Glomerular endothelial cell (primary cell): ENCODE measurements at places on chromosomes 12 and 14.

DNA sequence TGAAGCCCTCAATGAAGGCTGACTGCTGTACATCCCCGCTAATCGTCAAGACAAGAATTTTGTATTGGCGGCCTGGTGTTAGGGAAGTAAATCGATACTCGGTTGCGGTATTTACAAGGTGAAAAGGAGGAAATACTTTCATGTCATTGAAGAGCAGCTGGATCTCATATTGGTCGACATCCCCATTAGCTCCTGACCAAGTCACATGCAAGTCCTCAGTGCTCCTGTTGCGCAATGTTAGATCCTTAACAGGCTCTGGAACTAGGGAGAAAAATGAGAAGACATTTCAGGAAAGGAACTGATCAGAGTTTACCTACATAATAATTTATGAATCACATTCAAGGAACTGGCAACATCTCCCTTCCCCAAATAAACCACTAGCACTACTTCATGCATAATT, 66.2 kb downstream of the PTPRB start:
- no peak for DNase-seq

DNA sequence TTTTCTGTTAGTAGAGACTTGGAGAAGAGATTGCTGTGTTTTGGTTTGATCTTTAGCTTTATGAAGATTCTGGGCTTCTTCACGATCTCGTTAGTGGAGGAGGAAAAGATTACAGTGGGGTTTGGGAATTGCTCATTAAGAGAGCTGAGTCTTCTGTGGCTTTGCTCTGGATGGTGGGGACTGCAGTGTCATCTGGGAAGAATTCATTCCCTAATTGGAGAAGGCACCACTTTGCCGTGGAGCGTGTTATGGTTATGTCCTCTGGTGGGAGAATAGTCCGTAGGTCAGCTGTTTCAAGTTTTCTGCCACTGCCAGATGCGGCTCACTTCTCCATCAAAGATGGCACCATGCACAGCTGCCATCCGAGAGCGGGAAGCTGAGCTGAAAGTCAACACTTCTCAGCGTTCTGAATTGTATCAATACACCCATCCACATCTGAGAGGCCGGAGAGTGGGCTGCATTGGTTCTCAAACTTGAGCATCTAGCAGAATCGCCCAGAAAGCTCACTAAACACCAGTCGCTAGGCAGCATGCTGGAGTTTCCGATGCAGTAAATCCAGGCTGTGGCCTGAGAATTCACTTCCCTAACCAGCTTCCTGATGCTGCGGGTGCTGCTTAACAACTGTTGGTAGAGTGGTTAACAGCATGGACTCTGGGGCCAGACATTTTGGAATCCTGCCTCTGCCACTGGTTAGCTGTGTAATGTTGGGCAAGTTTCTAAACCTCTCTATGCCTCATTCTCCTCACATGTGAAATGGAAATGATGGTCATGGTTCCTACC, 117.8 kb downstream of the PLXNC1 start:
- no peak for DNase-seq

GRCh38 chr12:109033239-109034196, 12.7 kb upstream of the SVOP start:
- DNase-seq: no peak

- DNase-seq: no peak
These were observed 442.6 kb downstream of the GXYLT1 start for GRCh38 chr12:41701943-41702601.

DNA sequence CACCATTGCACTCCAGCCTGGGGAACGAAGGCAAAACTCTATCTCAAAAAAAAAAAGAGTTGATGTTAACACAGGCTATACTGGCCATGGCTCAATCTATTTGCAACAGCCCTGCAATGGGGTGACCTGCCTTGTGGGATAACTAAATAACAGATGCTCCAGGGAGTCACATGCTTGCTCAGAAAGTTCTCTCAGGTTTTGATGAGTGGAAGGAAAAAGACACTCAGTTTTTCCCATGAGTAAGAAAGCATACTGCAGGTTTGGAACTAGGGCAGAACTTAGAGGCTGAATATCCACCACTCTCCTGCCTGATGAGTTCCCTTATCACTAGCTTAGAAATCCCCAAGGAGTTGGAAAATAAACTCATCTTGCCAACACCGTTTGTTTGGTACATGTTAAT, 16.9 kb downstream of the WSB2 start:
- DNase-seq: no peak
